ENCODE measurements at places on chromosomes 2 and 18. TPM values are rescaled to one million over a fixed set of nuclear protein-coding genes. Genes with fewer than 3 reads are reported as not detected.
A peak's percentile ranks its signal among the peaks of the same experiment; 100 is the strongest.

DNA sequence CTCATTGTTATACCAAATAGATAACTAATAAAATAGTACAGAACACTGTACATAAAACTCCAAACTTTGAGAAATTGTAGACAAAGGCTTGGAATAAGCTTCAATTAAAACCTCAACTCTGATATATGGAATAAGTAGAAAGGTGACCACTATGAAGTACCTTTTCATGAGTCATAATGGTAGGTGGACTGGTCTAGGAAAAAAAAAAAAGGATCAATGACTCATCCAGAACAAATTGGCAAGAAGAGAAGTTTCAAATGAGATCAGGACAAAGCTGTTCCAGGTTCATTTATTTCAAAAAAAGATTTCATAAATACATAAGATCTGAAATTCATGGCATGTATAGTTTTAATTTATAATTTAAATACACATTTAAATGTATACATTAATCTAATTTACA, 769.7 kb downstream of the SUCLG1 start:
- DNase-seq, result no peak

GRCh38 chr2:28356095-28356911, 36.4 kb upstream of the FOSL2 start:
- DNase-seq, result peak; percentile 95

The SLC5A7 gene
- not detected for total RNA-seq

The EPB41L3 gene
- 5.8 TPM for total RNA-seq

- DNase-seq, result no peak
Observed at GRCh38 chr2:239949075-239949474, 76.1 kb downstream of the NDUFA10 start.

The CRYGC gene
- total RNA-seq, result not detected

DNA sequence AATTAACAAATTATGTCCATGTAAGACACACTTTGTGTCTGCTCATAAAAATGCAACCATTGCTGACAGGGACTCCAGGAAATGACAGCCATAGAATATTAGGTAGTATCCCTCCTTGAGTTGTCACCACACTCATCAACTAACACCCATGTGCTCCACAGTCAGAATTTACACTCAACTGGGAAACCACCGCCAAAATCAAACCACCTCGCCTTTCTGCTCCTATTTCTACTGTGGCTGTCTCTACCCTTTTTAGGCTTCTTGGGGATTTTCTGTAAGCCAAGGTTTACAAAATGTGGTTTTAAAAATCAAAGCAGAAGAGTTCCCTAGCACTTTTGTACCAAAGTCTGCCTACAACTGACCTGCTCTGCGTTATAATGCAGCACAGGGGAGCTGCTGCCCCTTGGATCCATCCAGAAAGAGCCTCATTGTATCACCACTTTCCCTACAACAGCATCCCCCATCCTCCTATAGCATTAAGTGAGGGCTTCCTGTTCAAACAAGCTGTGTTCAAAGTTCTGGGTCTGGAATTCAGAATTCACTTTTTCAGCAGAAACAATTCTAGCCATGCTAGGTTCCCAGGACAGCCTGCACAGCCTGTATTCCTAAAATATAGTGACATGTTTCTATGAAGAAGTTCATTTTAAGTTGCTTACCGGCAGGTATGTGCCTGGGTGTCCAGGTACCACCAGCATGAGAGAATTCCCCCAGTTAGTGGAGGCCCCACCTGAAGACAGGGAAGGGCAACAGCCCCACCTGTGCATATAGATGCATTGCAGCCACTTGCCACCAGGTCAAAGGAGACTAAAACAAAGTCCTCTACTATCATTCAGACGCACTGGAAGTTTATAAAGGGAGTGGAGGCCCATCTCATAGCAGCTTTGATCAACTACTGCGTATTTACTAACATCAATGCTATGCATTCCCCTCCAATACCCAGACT, 104.3 kb downstream of the MYO5B start:
- DNase-seq, result no peak

DNA sequence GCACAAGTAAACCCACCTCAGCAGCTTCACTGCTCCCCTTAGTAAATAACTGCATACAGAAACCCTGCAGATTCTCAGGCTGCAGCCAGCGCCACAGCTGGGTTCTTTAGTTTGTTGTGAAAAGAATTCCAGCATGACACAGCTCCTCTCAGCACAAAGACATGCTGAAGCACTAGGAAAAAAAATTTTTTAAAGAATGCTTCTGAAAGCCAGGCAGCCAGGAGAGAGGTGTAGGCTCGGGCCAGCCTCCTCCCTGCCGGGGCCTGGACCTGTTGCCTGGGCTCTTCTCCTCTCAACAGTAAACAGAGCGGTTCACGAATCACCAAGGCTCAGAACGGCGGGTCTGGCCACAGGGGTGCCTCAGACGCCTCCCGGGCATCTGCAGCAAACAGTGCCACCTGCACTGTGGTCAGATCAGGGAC, 95.7 kb upstream of the POU3F3 start:
- DNase-seq, result no peak

The TLX2 gene
- total RNA-seq, result 4.2 TPM

- peak; percentile 15 for DNase-seq
Observed at GRCh38 chr2:42238644-42239288, 69.6 kb downstream of the EML4 start.

- no peak for DNase-seq
Observed at GRCh38 chr2:68040078-68040477, 22.7 kb downstream of the C1D start.

Data from RPMI7951 (cell line).